ENCODE measurements at places on chromosomes 7 and 10.
A peak's percentile ranks its signal among the peaks of the same experiment; 100 is the strongest.

DNA sequence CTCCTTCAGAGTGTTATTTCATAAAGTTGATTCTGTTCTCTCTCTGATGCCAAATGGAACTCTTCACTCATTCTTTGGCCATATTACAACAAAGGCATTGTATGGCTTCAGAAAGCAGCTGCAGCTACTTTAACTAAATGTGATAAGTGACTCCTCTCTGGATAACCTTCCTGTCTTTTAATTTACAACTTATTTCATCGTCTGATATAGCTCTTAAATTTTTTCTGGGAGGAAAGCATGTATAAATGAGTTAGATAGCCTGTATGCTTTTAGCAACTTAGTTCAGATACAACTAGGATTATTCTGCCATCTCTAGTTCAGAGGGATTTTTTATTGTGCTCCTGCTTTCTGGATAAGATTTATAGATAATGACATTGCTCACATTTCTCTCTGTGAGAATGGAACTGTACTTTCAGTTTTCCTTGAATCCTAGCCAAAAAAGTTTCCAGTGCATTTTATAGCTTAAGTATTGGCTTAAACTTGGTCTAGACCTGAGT, 57.5 kb downstream of the KLHDC10 start:
- no peak for DNase-seq

- DNase-seq, result no peak
Measured at GRCh38 chr7:75879771-75880184, 944 bp downstream of the RHBDD2 start.

- peak; percentile 50 for DNase-seq
Measured at GRCh38 chr7:65509368-65510186, 135.9 kb downstream of the ZNF92 start.

DNA sequence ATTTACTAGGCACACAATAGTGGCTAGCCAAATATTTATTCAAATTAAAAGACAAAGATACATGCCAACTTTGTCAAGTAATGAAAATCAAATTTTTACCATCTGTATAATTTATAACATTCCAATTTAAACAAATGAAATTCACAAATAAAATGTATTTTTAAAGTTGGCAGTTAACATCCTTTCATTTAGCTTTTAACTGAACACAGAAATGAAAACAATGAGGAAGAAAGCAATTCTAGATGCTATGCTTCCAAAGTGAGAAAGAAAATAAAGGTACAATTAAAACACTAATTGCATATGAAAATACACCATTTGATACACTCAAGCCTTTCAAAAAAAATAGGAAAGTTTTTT, 123.1 kb downstream of the MPP7 start:
- no peak for DNase-seq

GRCh38 chr10:120818301-120818700, 32.9 kb upstream of the WDR11 start:
- no peak for DNase-seq

- no peak for DNase-seq
Measured at GRCh38 chr10:102982296-102982695, 64.2 kb downstream of the CNNM2 start.
